Cerebellar nuclear complex (tissue), 1 donor: ENCODE measurements at places on chromosomes 16 and 17.

DNA sequence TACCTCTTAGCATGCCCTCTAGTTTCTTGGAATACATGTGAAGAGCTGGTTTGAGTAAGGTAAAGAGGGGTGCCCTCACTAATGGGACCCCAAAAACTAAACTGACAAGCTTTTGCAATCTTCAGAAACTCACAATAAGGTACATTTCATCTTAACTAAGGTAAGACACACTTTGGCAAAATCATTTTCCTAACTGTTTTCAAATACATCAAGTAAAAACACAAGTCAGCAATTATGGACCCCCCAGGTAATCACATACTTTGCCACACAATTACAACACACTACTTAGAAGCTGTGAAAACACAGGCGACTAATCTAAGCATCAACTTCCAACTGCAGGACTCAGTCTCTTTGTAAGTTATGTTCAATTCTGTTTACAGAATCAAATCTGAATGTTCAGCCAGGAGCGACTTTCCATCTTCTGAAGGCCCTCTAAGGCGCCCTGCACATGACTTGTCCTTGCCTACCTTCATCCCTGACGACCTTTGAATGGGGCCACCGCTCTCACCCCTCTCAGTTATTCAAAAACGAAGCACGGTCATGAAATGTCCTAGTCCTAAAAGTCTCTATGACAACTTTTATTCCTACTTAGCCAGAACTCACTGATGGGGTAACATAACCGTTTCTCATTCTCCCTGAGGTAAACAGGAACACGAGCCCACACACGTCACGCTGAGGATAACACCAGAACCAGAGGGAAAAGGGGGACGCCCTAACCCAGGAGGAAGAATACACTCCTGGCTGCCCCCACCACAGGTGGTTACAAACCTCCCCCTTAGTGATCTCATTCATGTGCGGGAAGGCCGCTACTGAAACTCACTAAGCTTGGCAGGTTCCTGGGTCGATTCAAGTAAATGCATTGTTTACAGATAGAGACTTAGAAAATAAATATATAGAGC is 5.5 kb downstream of the CREBBP start:
- DNase-seq: no peak

GRCh38 chr16:31243734-31244670 is 15.8 kb upstream of the ITGAM start:
- no peak for DNase-seq

DNA sequence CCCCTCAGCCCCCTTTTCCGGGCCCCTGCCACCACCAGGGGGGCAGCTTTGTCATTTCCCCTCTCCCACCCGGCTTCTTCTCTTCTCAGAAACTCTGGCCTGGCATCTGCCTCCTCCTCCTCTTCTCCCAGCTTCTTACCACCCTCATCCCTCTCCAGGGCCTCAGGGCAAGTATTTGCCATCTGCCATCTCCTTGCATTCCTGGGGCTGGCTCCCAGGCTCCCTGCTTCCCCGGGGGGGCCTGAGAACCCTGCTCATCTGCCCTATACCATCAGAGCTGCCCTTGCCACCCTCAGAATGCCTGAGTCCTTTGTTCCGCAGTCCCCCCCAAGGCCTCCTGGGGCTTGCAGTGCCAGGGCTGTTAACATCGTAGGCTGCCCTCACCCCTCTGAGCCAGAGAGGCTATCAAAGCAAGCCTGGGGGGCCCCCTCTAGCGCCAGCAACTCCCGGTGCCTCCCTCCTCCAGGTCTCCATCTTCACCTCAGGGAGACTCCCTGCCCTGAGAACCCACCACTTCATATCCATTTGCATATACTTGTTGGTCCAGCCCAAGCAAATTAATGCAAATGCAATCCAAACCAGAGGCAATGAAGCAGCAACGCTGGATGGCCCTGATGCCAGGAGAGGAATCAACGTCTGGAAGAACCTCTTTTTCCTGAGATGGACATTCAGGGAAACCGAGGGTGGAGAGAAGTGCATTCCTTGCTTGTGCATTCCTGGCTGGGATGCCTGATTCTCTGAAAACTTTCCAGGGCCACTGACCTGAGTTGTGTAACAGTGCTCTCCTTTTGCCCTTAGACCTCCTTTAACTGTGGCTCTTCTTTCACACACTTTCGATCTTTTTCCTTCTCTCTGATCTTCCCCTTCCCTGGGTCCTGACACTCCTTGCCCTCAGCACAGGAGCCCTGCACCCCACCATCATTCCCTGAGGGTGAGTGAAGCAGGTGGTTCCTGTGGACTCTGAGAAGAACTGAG is 20.7 kb upstream of the SP2 start:
- DNase-seq: no peak

DNA sequence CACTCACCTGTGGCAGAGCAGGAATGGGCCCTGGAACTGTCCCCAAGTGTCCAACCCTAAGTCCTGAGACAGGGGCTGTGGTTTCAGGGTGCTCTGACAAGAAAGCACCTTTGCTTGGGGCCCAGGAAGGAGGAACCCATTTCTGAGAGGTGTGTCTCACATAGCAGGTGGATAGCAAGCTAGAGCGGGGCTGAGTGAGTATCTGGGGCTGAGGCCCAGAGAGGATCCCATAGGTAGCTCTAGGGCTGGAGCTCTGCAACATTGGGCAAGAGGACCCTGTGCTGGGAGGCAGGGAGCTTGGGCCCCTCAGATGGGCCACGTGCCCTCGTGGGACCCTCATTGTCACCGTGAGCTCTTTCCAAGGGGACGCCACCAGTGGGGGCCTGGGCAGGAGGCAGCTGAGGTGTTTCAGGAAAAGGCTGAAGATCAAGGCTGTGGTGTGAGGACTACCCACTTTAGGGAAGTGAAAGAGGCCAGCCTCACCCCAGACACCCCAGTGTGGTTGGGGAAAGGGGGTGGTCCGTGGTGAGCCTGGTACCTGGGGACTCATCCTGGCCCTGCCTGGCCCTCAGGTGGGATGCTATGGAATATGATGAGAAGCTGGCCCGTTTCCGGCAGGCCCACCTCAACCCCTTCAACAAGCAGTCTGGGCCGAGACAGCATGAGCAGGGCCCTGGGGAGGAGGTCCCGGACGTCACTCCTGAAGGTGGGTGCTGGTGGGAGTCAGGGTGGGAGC is 5.3 kb downstream of the DEF8 start:
- no peak for DNase-seq

DNA sequence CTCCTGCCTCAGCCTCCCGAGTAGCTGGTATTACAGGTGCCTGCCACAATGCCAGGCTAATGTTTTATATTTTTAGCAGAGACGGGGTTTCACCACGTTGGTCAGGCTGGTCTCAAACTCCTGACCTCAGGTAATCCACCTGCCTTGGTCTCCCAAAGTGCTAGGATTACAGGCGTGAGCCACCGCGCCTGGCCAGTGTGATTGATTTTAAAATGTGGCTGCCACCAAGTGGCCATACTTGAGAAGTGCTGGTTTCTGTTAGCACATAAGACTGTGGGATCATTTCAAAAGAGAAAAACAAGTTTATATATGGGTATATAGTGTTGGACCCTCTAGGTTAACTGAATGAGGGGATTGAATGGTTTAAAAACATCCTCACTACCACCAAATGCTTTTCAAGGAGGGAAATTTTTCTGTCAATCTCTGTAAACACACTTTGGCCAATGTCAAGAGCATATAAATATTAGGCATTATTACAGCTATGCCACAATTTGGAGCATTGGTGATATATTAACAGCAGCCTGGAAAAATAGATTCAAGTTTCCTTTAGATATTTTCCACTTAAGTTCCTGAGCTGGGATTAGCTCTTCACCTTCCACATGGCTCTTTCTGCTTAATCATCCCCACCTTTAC is 13.5 kb upstream of the DHRS13 start:
- DNase-seq: no peak

GRCh38 chr16:89944773-89945172 is 3.8 kb upstream of the DEF8 start:
- DNase-seq: no peak

DNA sequence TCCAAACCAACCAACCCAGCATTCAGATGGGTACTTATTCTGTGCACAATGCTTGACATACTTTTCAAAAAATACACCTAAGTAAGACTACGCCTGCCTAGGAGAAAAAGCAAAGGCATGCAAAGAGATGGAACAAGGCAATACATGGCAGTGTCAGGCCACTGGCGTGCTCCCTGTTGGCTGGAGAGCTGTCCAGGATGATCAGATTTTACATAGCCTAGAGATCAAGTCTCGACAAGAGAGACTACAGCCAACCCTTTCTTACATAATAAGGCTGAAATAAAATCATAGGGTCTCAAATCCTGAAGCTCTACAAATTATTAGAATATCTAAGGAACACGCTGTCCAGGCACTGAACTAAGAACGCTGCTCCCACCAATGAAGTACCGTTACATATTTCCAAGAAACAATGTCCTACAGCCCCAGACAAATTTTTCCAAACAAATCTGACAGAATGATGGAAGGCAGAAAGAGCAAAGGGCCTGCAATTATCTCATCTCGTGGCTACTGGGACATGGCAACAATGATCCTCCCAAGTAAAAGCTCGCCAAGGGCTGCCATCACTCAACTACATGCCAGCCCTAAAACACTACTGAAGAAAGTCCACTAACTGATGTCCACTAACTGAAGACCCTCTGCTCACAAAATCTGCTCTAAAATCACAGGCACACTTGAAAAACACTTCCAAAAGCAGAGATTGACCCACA is 5.1 kb downstream of the RPS15A start:
- DNase-seq: no peak

DNA sequence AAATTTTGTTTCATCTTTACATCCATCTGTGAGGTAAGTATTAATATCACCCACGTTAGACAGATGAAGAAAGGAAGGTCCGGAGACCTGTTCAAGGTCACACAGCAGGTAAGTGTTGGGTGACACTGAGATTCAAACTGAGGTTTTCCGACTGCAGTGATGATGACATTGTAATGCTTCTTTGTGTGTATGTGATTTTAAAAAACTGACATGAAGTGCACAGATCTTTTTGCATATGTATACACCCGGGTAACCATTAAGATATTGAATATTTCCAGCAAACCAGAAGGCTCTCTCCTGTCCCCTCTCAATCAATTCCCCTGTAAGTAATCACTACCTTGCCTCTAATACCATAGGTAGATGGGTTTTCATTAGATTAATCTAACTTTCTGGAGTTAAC is 1.5 kb upstream of the TANC2 start:
- DNase-seq: no peak

- DNase-seq: no peak
Observed at GRCh38 chr17:21467739-21468490, 91.8 kb downstream of the KCNJ12 start.
